Epithelial cell of proximal tubule (primary cell): ENCODE measurements at places on chromosomes 16 and 17. TPM values are rescaled to one million over a fixed set of nuclear protein-coding genes. Genes with fewer than 3 reads are reported as not detected.

DNA sequence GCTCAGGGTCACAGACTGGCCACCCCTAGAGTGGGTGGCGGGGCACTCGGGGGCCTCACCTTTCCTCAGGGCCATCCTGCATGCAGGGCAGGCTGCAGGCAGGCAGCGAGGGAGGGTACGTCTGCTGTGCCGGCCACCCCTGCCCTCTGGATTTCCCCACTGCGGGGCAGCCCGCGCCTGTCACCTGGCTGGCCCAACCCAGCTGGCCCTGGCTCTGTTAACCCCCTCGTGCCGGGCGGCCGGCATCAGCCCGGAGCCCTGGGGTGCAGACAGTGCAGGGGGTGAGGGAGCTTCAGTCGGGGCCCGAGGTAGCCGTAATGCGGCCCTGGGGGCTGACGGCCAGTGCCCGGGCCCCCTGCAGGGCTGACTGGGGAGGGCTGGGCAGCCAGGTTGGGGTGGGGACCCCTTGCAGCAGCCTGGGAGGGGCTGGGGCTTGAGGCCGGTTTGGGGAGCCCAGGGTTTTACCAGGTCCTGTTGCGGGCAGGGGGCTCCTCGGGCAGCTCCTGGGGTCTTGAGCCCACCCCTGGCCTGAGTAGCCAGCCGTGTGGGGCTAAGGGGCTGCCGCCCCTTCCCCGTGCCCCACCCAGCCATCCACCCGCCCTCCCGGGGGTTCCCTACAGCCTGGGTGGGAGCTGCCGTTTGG is at the start of gene IGFALS:
IGFALS (minus strand) TSS at position 128 of the 643 bp plus-strand sequence; CDS start at position 75, 53 bp downstream.
- DNase-seq, result no peak

Gene NPIPB8
- total RNA-seq, result not detected in 2 replicates

DNA sequence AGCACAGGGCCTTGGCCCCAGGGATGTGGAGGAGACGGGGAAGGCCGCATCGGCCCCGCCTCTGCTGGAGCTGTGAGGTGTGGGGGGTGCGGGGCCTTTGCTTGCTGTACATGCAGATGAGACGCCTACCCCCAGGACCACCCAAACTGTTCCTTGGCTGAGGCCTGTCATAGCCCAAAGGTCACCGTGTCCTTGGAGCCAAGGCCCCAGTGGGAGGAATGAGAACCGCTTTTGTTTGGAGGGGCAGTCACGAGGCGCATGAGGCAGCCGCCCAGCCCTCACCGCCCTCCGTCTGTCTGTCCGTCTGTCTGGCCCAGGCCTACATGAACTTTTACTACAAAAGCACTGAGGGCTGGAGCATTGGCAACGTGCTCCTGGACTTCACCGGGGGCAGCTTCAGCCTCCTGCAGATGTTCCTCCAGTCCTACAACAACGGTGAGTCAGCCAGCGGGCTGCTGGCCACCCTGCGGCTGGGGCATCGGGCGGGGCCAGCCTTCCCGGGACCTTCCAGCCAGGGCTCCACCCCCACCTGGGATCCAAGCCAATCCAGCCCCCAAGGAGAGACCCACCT is 8.8 kb downstream of the TAX1BP3 start:
- DNase-seq, result no peak

- no peak for DNase-seq
Observed at GRCh38 chr17:70076831-70077230, 1.8 kb downstream of the KCNJ16 start.

DNA sequence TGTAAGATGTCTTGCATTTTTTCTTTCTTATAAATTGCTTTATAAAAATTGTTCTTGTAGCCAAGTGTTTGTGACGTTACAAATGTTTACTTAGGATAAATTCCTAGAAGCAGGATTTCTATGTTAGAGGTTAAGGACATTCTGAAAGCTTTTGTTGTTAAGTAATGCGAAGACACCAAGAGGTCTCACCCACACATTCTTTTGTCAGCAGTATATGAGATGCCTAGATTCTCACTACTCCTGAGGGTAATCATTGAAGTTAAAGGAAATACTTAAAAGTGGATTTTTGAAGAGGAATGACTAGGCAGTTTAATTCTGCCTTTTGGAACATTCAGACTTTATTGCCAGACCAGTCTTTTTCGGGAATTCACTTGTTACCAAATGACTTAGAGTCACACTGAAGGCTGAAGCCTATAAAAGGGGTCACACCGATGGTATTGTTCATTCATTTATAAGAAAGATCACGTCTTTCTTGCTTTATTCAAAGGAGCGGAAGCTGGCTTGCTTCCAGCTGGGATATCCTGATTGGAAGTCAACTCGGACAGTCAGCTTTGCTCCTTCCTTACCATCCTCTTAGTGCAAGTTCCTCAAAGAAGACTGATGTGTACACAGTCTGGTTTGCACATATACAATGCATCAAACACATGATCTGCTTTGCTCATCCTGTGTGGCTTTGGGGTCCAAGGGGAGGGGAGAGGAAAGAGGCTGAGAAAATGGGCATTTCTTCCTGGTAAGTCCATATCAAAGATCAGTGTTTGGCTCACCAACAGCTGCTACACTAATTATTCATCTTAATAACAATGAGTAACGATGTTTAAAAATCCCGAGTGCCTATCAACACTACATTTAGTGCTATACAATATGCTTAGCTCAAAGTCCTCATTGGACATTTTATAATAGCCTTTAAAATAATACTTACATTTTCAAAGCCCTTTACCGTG is 160.0 kb downstream of the MAP2K6 start:
- no peak for DNase-seq

DNA sequence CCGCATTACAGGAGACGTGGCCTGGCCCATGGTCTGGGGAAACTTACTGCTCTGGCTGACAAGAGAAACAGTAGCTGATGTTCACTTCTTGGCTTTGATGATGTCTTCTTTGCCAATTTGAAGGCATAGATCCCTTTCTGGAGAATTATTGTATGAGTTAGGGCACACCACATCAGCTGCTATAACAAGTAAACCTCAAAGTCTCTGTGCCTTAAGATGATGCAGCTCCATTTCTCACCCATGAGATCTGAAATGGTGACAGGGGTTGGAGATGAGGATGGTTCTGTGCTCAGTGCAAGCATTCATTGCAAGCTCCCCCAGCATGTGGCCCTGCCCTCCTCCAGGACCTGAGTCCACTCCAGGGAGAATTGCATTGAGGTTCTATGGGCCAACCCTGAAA is 157.4 kb downstream of the IRX5 start:
- no peak for DNase-seq

Gene SERPINF2
- total RNA-seq, result 0.07 and 0.92 TPM in 2 replicates

DNA sequence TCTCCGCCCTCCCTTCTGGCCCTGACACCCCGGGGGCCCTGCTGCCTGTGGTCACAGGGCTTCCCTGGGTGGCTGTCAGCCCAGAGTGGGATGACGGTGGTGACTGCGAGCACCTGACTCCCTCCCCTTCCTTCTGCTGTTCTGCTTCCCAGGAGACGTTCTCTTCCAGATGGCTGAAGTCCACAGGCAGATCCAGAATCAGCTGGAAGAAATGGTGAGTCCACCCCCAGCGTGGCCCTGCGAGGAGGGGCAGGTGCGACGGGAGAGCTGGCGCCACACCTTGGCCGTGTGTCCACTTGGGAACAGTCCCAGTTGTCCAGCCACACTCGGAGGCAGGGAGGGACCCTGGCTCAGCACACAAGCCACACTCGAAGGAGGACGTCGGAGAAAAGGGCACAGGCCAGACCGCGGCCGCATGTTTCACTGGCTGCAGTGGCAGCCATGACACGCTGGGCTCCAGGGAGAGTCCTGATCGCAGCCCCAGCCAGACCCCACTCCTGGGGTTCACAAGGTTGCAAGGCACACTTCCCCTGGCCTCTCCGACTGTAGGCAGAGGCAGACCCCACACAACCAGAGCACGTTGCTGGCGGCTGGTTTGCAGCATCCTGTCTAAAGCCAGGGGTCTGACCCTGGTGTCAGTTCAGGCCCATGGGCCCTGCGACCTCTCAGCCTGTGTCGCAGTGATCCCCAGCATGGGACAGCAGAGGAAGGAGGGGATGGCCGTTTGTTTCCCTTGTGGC is 49.9 kb downstream of the BAIAP2 start:
- no peak for DNase-seq

Gene DNASE1
- 7.4 and 12.2 TPM in 2 replicates for total RNA-seq

Gene TNP2
- not detected in 2 replicates for total RNA-seq

DNA sequence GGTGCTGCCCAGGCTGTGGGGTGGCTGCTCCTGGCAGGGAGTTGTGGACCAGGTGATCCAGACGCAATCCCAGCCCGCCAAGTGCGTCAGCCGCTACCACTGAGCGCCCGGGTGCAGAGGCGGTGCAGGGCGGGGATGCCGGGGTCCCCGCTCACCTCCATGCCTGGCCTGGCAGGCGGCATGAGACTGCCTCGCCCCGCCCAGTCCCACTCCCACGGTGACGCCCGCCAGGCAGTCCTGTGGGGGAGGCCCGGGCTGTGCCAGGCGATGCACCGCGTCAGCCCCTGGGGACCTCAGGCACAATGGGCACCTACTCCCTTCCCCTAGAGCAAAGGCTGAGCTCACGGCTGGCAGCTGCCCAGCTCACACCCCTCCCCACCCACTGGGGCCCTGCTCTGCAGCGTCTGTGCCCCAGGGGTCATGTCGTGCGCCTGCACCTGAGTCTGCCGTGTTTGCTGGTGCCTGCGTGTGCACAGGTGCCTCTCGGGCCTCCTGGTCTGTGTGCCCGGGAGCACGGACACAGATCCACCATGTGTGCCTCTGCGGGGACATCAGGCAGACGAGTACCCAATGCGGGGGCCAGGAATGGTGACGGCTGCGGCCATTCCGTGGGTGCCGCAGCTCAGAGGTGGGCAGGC is 5.3 kb downstream of the RPUSD1 start:
- DNase-seq, result no peak

Gene TPPP3
- total RNA-seq, result 0.36 TPM in 1 of 2 replicates, not detected in the other

Gene NFATC3
- 15.8 and 24.7 TPM in 2 replicates for total RNA-seq

- no peak for DNase-seq
Observed at GRCh38 chr17:49880291-49881053, 32.6 kb upstream of the TAC4 start.
